Stimulated activated CD4-positive, alpha-beta T cell treated with anti-CD3 and anti-CD28 coated beads, Interleukin-4, amount 100 ng/mL, for 24 hours (primary cell): ENCODE measurements at places on chromosomes 16 and 17.

DNA sequence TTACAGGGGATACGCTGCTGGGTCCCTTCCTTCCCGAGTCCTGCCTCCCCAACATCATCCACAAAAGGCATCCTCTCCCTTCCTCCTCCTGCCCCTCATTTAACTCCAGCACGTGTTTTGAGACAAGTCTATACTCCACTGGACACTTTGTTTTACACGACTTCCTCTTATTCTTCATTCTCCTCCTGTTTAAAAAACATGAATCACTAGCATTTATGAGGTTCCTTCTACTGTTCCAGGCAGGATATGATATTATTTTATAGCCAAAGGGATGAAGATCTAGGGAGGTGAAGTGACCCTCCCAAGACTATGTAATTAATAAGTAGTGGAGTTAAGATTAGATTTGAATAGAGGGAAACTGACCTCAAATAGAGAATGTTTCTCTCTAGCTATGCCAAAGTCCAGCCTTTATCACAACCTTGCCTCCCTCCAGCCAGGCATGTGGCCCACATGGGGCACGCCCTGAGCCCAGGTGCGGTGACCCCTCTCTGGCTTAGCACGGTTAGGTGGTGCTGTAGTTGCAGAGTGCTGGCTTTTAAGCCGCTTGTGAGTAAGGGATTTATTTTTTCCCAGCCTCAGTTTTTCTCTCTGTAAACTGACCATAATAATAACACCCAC is 1.3 kb upstream of the HSD17B2 start:
- no peak for DNase-seq

- no peak for DNase-seq
Observed at GRCh38 chr17:75396796-75397195, 8.7 kb downstream of the GRB2 start.

- DNase-seq = no peak
Observed at GRCh38 chr17:31134576-31134975, 39.8 kb downstream of the NF1 start.

GRCh38 chr16:87764600-87765472 is 950 bp downstream of the KLHDC4 start:
- no peak for DNase-seq

DNA sequence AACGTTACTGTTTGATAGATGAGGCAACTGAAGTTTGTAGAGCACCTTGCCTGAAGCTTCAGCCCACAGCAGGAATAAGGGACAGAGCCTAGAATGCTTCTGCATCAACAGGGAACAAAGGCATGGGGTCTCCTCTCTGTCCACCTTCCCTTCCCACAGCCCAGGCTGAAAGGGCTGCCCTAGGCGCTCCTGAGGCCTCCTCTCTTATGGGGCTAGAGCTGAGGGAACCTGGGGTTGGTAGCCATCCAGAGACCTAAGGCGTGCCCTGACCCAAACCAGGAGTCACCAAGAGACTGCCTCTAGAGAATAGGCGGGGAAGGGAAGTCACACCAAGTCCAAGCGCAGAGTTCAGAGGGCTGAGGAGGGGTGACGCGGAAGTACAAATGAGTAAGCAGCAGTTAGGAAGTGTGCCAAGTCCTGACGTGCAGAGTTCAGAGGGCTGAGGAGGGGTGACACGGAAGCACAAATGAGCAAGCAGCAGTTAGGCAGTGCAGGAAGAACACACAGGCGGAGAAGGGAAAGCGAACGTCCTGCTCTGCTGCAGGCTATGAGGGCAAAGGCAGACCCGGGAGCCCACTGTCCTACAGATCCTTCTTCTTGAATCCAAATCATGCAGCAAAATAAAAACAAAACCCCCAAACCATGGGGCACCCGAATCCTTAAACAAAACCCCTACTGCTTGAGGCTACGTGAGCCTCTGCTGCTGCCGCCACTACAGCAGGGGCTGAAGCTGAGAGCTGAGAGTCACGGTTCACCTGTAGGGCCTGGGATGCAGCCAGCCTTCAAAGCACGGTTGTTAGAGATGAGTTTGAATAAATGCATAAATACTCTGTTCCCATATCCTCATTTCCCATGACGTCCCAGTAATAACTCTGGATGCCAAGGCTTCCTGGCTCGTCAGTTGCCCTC is 2.7 kb upstream of the SPG7 start:
- peak; percentile 89 for DNase-seq

- no peak for DNase-seq
Observed at GRCh38 chr16:19524616-19525384, 1.1 kb downstream of the CCP110 start.

GRCh38 chr16:88523309-88524161 is 46.7 kb upstream of the ZC3H18 start:
- DNase-seq = no peak

- DNase-seq = no peak
Observed at GRCh38 chr17:9427465-9428315, 147.9 kb downstream of the STX8 start.

DNA sequence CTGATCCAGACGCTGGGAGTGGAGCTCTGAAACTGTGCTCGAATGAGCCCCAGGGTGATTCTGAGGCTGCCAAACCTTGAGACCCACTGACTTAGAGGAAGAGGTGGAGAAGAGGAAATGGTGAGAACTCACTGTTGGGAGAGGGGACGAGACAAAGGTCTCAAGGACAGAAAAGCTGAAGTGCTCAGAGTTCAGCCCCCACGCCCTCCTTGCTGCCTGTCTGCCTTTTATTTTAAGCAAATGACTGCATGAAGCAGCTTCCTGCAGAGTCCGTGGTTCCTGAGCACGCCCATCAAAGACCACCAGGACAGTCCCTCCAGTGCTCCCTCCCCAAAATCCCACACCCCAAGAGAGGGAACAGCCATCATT is 20.4 kb downstream of the COTL1 start:
- no peak for DNase-seq

DNA sequence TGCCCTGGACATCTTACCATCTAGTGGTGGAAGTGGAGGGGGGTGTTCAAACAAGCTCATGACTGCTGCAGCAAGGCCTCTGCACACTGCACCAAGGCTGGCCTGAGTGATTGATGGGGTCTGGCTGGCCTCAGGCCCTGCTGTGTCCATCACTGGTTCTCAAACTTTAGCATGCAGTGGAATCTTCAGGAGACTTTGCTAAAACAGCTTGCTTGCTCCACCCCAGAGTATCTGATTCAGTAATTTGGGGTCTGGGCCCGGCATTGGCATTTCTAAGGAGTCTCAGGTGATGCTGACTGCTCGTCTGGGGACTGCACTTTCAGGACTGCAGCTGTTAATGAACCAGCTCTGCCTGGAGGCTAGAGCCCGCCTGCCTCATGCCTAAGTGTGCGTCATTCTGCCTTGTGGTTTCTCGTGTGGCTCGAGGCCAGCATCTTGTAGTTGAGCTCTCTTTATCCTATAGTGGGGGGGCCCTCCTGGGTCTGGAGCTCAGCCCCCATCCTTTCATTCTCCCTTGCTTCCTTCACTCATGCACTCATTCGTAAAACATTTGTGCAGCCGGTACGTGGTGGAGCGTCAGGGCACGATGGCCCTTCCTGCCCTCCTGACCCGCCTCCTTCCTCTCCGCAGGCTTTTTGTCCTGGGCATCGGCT is 4.1 kb downstream of the MGAT5B start:
- DNase-seq = no peak

- DNase-seq = no peak
Observed at GRCh38 chr17:44909681-44910144, 5.6 kb downstream of the GFAP start.

GRCh38 chr17:64707050-64707591 is 45.0 kb upstream of the SMURF2 start:
- DNase-seq = no peak

DNA sequence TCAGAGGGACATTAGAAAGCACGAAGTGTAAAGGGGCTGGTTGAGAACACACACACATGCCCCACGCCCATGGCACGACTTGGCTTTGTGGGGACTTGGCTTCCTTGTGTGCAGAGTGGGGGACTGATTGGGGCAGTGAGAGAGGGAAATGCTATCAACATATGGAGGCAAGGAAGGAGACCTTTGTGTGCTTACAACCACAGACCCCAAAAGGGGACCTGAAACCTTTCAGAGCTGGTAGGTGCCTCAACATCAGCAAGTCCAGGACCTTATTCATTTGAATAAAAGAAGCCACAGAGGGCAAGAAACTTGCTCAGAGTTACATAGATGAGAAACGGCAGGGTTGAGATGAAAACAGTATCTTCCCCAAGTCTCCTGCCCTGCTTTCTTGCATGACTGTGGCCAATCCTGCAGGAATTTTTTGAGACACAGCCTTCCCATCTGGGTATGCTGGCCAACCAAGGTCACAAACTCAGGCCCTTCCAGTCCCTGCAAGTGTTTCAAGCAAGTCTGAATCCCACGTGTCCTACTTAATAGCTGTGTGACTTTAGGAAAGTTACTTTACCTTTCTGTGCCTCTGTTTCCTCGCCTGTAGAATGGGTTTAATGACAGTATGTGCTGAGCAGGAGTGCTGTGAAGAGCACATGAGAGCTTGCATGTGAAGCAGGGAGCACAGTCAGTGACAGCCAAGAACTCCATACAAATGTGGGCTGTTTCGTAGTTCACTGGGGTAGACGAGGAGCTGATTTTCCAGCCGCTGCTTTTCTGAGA is 26.2 kb downstream of the C16orf78 start:
- no peak for DNase-seq

- no peak for DNase-seq
Observed at GRCh38 chr17:62749926-62750325, 58.2 kb downstream of the MARCHF10 start.

GRCh38 chr16:35174016-35174415 is 1714.6 kb downstream of the TP53TG3F start:
- no peak for DNase-seq
